ENCODE measurements at places on chromosomes 12 and 14. TPM values are rescaled to one million over a fixed set of nuclear protein-coding genes. Genes with fewer than 3 reads are reported as not detected.

- no peaks in the 10 kb centered on the region for H3K4me1 ChIP-seq
- no peak overlapping the region for H3K27ac ChIP-seq
- no peaks in the 10 kb centered on the region for H3K27me3 ChIP-seq
- DNase-seq = no peak
Observed at GRCh38 chr14:82731526-82731925, 1197.9 kb upstream of the SEL1L start.

DNA sequence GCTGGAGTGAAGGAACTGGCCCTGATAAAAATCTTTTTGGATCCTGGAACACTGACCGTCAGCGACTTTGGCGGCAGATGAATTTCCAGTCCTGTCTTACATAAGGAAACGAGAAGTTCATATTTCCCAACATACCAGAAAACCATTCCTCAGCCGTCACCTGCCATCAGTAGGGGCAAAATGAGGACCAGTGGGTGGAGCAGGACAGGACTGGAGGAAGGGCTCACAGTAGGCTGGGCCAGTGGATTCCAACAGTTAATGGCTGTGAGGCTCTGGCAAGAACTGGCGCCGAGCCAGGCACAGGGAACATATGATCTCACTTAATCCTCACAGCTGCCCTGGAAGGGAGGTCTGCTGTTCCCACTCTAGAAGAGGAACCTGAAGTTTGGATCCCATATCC, 67.2 kb upstream of the FAM181A start:
- no peak for DNase-seq
- no peaks in the 10 kb centered on the region for H3K36me3 ChIP-seq
- no peak overlapping the region for H3K4me3 ChIP-seq
- peaks cover 7% of the 10 kb centered on the region for H3K27me3 ChIP-seq

DNA sequence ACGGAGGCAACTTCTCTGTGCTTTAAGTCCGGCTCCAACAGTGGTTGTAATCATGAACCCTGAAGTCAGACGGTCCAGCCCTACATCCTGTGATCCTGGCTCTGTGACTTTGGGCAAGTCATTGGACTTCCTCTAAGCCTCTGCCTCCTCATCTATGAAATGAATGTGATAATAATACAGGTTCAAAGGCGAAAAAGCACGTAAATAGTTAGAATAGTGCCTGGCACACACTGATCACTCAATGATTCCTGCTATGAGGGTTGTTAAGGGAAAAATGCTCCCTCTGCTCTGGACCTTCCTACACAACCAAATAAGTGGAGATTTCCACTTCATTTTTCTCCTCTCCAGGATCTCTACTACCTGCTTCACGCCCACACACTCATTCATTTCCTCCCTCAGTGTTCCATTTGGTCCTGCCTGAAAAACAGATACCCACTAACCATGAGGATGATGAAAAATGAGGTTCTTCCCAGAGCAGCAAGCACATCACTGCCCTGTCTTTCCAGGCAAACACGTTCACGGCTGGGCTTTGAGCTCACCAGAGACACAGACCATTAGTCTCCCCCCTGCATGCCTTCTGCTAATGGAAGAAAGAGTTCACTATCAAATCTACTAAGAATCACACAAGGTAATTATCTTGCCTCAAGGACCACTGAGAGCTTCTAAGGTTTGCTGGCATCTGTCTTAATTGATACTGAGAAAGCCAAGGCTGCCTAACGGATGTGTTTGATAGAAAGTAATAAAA, 13.2 kb downstream of the NUAK1 start:
- no peaks in the 10 kb centered on the region for H3K36me3 ChIP-seq
- DNase-seq = no peak
- no peak overlapping the region for H3K4me3 ChIP-seq
- H3K4me1 ChIP-seq = no peaks in the 10 kb centered on the region
- H3K27ac ChIP-seq = no peak overlapping the region

GRCh38 chr12:121128908-121129810, 3.5 kb upstream of the P2RX7 start:
- H3K36me3 ChIP-seq = peaks cover 3% of the 10 kb centered on the region
- peak; percentile 83 for DNase-seq
- H3K4me1 ChIP-seq = peaks cover 69% of the 10 kb centered on the region
- peak overlapping the region; percentile 94 for H3K27ac ChIP-seq

DNA sequence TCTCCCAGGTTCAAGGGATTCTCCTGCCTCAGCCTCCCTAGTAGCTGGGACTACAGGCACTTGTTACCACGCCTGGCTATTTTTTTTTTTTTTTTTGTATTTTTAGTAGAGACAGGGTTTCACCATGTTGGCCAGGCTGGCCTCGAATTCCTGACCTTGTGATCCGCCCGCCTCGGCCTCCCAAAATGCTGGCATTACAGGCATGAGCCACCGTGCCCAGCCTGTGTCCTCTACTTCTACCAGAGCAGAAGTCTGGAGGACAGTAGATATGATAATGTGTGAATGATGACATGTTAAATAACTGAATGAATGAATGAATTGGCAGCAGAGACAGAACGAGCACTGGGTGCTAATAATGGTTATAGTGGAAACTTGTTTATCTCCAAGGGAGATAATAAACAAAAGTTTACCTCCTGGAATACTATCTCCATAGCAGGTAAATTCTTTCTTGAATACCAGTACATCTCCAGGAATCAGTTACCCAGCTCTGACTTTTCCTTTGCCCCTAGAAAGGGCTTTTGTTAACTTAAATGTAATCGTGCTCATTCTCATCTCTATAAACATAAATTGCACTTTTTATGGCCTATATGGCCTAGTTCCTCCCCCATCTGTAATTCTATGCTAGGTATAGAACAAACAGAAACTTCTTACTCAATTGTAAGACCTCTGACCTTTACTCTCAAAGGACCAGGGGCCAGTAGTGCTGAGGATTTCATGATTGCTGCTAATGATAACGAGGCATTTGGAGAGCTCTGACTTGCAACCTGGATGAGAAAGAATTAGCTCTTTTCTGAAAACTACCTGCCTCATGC, 7.2 kb upstream of the LGALS3 start:
- peaks cover 18% of the 10 kb centered on the region for H3K27me3 ChIP-seq
- no peak overlapping the region for H3K4me3 ChIP-seq
- H3K4me1 ChIP-seq = peaks cover 16% of the 10 kb centered on the region
- DNase-seq = no peak

- H3K27me3 ChIP-seq = peaks cover 10% of the 10 kb centered on the region
- no peaks in the 10 kb centered on the region for H3K36me3 ChIP-seq
- no peak overlapping the region for H3K27ac ChIP-seq
- DNase-seq = no peak
Observed at GRCh38 chr14:92466059-92466458, 47.5 kb upstream of the RIN3 start.

The REP15 gene
- total RNA-seq = 2.2 TPM

DNA sequence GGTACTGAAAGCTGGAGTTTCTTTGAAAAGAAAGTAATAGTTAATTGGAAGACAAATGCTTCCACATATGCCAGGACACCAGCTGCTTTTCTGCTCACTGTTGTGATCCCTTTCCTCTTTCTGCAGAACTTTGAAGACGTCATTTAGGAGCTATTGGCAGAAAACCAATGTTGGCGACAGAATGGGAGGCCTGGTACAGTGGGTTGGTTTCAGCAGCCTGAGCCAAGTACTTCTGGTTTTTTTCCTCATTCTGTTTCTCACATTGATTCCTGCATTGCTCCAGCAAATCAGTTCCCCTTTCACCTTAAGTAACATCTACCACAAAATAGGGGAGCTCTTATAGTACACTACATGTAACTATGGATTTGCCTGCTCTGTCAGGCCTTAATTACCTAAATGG, 96.9 kb downstream of the FIGNL2 start:
- H3K36me3 ChIP-seq = no peaks in the 10 kb centered on the region
- H3K4me1 ChIP-seq = no peaks in the 10 kb centered on the region
- no peak for DNase-seq
- H3K27ac ChIP-seq = no peak overlapping the region
- no peak overlapping the region for H3K4me3 ChIP-seq

GRCh38 chr12:111597831-111598636, 1.1 kb downstream of the ATXN2 start:
- no peaks in the 10 kb centered on the region for H3K27me3 ChIP-seq
- DNase-seq = peak; percentile 16
- peaks cover 6% of the 10 kb centered on the region for H3K36me3 ChIP-seq
- H3K4me1 ChIP-seq = peaks cover 24% of the 10 kb centered on the region
- peak overlapping the region; percentile 89 for H3K4me3 ChIP-seq

- H3K36me3 ChIP-seq = no peaks in the 10 kb centered on the region
- no peak overlapping the region for H3K4me3 ChIP-seq
- DNase-seq = no peak
- H3K27ac ChIP-seq = no peak overlapping the region
- H3K27me3 ChIP-seq = no peaks in the 10 kb centered on the region
- H3K4me1 ChIP-seq = peaks cover 29% of the 10 kb centered on the region
Observed at GRCh38 chr14:31930493-31931240, 146.4 kb upstream of the ARHGAP5 start.

- no peaks in the 10 kb centered on the region for H3K4me1 ChIP-seq
- H3K27ac ChIP-seq = no peak overlapping the region
- H3K36me3 ChIP-seq = no peaks in the 10 kb centered on the region
- H3K4me3 ChIP-seq = no peak overlapping the region
- DNase-seq = peak; percentile 20
- no peaks in the 10 kb centered on the region for H3K27me3 ChIP-seq
Observed at GRCh38 chr12:109264095-109264942, 44.8 kb downstream of the FOXN4 start.

- DNase-seq = no peak
- H3K27me3 ChIP-seq = peaks cover 2% of the 10 kb centered on the region
- no peak overlapping the region for H3K4me3 ChIP-seq
Observed at GRCh38 chr12:27614866-27615265, 81.4 kb upstream of the REP15 start.

The NINJ2 gene
- total RNA-seq = 3.1 TPM

GRCh38 chr12:21848192-21848591, 73.7 kb upstream of the KCNJ8 start:
- H3K4me1 ChIP-seq = no peaks in the 10 kb centered on the region
- no peak for DNase-seq
- no peaks in the 10 kb centered on the region for H3K36me3 ChIP-seq
- H3K27ac ChIP-seq = no peak overlapping the region
- H3K4me3 ChIP-seq = no peak overlapping the region
- H3K27me3 ChIP-seq = no peaks in the 10 kb centered on the region

DNA sequence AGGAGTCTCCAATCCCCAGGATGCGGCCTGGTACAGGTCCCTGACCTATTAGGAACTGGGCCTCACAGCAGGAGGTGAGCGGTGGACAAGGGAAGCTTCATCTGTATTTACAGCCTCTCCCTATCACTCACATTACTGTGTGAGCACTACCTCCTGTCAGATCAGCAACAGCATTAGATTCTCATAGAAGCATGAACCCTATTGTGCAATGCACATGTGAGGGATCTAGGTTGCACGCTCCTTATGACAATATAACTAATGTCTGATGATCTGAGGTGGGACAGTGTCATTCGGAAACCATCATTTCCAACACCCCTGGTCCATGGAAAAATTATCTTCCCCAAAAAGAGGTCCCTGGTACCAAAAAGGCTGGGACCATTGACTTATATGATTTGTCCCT, 1000.5 kb downstream of the FLRT2 start:
- H3K4me3 ChIP-seq = no peak overlapping the region
- H3K36me3 ChIP-seq = no peaks in the 10 kb centered on the region
- no peaks in the 10 kb centered on the region for H3K4me1 ChIP-seq
- H3K27ac ChIP-seq = no peak overlapping the region
- H3K27me3 ChIP-seq = no peaks in the 10 kb centered on the region

GRCh38 chr14:34424488-34424887, 37.6 kb downstream of the SPTSSA start:
- H3K4me3 ChIP-seq = no peak overlapping the region
- DNase-seq = no peak
- H3K27ac ChIP-seq = no peak overlapping the region
- H3K4me1 ChIP-seq = no peaks in the 10 kb centered on the region
- no peaks in the 10 kb centered on the region for H3K27me3 ChIP-seq
- no peaks in the 10 kb centered on the region for H3K36me3 ChIP-seq

The PROX2 gene
- 0.05 TPM for total RNA-seq
